Stimulated activated CD8-positive, alpha-beta memory T cell treated with anti-CD3 and anti-CD28 coated beads, Interleukin-2, amount 100 ng/mL, for 1 hour (primary cell): ENCODE measurements at places on chromosomes 2 and 18.

DNA sequence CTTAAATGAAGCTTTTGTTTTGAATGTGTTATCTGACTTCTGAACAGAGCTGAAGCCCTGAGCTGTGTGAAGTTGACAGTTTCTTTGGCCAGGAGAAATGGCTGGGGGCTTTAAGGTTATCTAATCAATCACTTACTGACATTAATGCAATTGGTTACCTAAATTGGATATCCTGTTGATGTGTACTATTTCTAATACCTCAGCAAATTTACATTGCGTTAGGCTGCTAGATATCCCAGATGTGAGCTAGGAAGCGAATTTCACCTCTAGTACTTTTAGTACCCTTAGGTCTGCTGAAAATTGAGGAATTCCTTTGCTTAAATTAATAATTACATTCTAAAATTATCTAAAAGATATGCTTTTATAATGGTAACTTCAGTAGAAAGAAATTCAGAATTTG, 102.0 kb downstream of the LCLAT1 start:
- DNase-seq = no peak

DNA sequence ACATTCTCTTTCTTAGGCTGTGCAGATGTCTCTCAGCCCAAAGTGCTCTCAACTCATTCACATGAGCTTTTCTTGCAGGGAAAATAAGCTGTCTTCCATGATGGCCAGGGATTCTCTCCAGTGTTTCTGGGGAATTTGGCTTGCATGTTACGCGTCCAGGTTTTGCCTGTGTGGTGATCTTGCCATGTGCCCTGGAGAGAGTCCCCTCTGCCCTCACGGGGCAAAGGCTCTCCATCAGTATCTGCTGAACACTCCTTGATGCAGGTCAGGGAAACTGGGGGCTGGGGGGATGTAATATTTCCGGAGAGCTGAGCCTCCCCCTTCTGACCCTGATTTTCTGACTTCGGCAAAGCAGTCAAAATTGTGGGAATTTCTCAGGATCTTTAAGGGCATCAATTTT, 87.6 kb downstream of the ACKR3 start:
- DNase-seq = no peak

GRCh38 chr2:190792956-190793888, 87.4 kb upstream of the GLS start:
- no peak for DNase-seq

GRCh38 chr2:7405861-7406715, 488.9 kb downstream of the RNF144A start:
- no peak for DNase-seq

GRCh38 chr2:231344851-231345250, 50.7 kb upstream of the B3GNT7 start:
- DNase-seq = no peak

GRCh38 chr2:233363744-233364235, 9.5 kb downstream of the DGKD start:
- DNase-seq = no peak

GRCh38 chr2:24918326-24919036, 1.6 kb downstream of the ADCY3 start:
- DNase-seq = no peak

DNA sequence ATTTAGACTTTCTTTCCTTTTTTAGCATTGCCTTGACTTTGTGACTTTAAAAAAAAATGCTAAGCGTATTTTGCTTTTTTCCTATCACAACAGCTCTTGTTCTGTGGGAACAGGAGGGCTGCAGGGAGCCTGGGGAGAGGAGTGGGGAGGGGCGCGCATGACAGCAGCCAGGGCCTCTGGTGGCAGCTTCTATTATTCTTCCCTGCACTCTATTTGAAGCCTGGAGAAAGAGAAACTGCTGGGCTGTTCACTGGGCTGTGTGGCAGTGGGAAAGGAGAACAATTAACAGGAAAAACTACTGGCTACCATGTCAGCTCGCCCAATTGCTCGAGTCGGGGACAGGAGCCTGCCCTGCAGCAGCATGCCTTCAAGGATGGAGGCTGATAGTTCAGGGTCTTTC, 119.0 kb upstream of the ZBTB14 start:
- DNase-seq = no peak

DNA sequence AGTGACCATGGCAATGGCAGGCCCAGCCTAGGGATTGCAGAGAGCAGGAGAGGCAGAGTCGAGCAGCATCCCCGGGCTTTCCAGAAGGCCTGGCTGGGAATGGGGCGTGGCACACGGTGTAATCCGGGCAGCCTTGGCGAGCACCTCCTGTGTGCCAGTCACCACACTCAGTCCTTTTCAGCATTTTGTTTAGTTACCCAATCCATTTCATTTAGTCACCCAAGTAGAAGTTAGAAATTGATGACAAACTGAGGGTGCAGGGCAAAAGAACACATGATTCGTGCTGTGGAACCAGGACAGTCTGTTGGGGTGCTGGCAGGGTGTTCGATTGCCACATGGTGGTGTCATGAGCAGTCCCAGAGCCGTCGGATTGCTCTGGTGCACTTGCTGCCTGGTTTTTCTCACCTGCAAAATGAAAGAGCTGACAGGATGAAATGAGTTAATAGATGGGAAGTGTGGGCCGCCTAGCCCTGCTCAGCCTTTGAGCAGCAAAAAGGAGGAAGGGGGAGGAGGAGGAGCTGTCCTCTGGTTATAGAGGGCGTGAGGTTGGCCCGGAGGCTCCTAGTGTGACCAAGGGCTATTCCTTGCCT, 299.4 kb downstream of the AGAP1 start:
- no peak for DNase-seq

DNA sequence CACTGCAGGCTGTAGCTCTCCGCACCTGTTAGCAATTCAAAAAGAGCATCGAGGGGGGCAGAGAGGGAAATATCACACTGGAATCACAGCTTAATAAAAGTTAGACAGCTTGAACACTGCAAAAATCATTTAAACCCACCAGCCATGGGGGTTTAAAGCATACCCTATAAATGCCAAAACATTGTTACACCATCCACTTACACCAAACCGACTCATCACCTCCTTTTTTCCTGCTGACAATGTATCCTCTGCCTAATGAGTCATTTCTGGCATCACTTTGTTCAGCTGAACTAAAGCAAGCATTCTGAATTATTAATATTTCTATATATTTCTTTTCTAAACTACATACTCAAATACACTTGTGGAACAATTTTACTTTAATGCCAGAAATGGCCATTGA, 21.6 kb downstream of the MC4R start:
- DNase-seq = no peak

- no peak for DNase-seq
These were observed 1.0 kb downstream of the CYP26B1 start for GRCh38 chr2:72146347-72147302.

DNA sequence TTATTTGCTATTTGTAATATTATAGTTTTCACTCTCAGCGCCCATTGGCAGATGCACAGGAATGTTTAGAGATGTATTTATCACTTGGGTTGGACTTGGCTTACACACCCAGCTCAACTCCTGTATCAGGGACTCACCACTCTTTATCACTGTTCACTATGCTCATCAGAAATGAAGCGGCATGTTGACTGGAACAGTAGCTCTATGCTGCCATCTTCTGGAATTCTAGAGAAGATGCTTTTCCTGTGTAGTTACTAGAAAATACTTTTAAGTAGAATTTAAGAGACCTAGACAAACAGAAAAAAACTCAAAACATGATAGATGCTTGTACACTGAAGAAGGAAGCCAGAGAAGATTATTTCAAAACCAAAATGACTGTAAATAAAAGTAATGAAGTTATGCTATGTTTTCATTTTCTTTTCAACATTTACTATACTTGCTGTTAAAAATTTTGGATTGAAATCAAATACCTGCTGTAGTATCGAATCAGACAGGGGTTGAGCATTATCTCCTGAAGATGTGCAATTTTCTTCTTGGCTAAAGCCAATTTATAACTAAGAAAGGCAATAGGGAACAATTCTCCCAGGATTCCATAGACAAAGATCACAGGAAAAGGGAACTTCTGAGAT, 47.4 kb upstream of the NXPH2 start:
- DNase-seq = no peak

- DNase-seq = no peak
These were observed 91.6 kb upstream of the TANK start for GRCh38 chr2:161068670-161069069.
